ENCODE measurements at places on chromosomes 13 and 19. TPM values are rescaled to one million over a fixed set of nuclear protein-coding genes. Genes with fewer than 3 reads are reported as not detected.

ZNF155 gene
- 8.1 TPM for total RNA-seq

MYH14 gene
- total RNA-seq, result not detected

ZNF66 gene
- 5.7 TPM for total RNA-seq

CEACAM1 gene
- not detected for total RNA-seq

LCP1 gene
- total RNA-seq, result not detected

RAB4B gene
- 19.7 TPM for total RNA-seq

PSG11 gene
- total RNA-seq, result not detected

PCDH8 gene
- total RNA-seq, result not detected

CALR3 gene
- total RNA-seq, result not detected

ADGRL1 gene
- total RNA-seq, result 48.6 TPM

DIAPH3 gene
- 9.2 TPM for total RNA-seq

SUPT5H gene
- total RNA-seq, result 130 TPM

MOB3A gene
- total RNA-seq, result 54.2 TPM

POU4F1 gene
- total RNA-seq, result not detected

ZSCAN4 gene
- total RNA-seq, result not detected

F10 gene
- 1.8 TPM for total RNA-seq

MEIOSIN gene
- total RNA-seq, result not detected

F7 gene
- not detected for total RNA-seq

TEX26 gene
- not detected for total RNA-seq

ZNF536 gene
- total RNA-seq, result not detected

ADGRE3 gene
- not detected for total RNA-seq

NPAS1 gene
- 0.99 TPM for total RNA-seq

ZNF541 gene
- not detected for total RNA-seq

C13orf42 gene
- not detected for total RNA-seq

FARP1 gene
- 347 TPM for total RNA-seq

ZNF221 gene
- 9.2 TPM for total RNA-seq

LENG9 gene
- total RNA-seq, result 11.0 TPM

PDE4C gene
- 0.21 TPM for total RNA-seq

TPGS1 gene
- 24.3 TPM for total RNA-seq

MARCHF2 gene
- total RNA-seq, result 45.0 TPM

OR7A5 gene
- not detected for total RNA-seq

RASAL3 gene
- not detected for total RNA-seq

SYCN gene
- total RNA-seq, result not detected

NAPSA gene
- total RNA-seq, result 1.3 TPM

PEPD gene
- total RNA-seq, result 106 TPM

NTF4 gene
- total RNA-seq, result not detected

LILRB1 gene
- not detected for total RNA-seq

PABPC3 gene
- 0.16 TPM for total RNA-seq

ATP4B gene
- total RNA-seq, result not detected

SLC10A2 gene
- total RNA-seq, result not detected

F2RL3 gene
- total RNA-seq, result 0.08 TPM

IZUMO2 gene
- total RNA-seq, result not detected

A1BG gene
- 40.0 TPM for total RNA-seq

GRIN2D gene
- total RNA-seq, result 1.2 TPM

ZNF614 gene
- total RNA-seq, result 8.4 TPM

PGLYRP1 gene
- total RNA-seq, result not detected

WDR88 gene
- not detected for total RNA-seq

UBE2L5 gene
- not detected for total RNA-seq

CNFN gene
- total RNA-seq, result not detected

IL27RA gene
- 1.8 TPM for total RNA-seq

ZNF729 gene
- total RNA-seq, result not detected

EPSTI1 gene
- 10.5 TPM for total RNA-seq

KIR3DL2 gene
- not detected for total RNA-seq

KLHL1 gene
- total RNA-seq, result not detected

CEACAM6 gene
- not detected for total RNA-seq

ZNF135 gene
- 5.5 TPM for total RNA-seq

CKM gene
- not detected for total RNA-seq

SIGLEC8 gene
- not detected for total RNA-seq

CEACAM20 gene
- total RNA-seq, result not detected
